ENCODE measurements at places on chromosomes 11 and 22. TPM values are rescaled to one million over a fixed set of nuclear protein-coding genes. Genes with fewer than 3 reads are reported as not detected.

DNA sequence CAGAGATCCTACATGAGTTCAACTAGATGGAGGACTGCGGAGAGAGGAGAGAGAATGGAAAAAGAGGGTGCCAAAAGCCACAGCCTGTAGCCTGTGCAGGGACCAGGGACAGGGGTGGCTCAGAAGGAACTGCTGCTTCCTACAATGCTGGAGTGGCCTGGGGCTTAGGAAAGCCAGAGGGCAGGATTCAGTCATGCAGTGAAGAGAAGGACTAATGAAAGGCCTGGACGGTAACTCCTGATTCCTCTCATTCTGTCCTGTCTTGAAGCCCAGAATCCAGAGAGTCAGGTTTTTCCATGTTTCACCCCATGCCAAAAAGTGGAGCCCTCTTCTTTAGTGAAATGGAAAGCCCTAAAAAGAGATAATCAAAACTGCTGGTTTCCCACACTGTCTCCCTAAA, 48.4 kb upstream of the INCENP start:
- no peak for DNase-seq

GRCh38 chr22:47822422-47822821, 1060.0 kb downstream of the TBC1D22A start:
- DNase-seq: no peak

Gene IRAG1
- total RNA-seq: 0.26 TPM

Gene OR51M1
- total RNA-seq: not detected

Gene NAALAD2
- total RNA-seq: not detected

Gene SMTNL1
- not detected for total RNA-seq

Gene PTPRCAP
- total RNA-seq: 0.51 TPM

GRCh38 chr11:108902027-108902469, 237.2 kb downstream of the DDX10 start:
- DNase-seq: no peak

DNA sequence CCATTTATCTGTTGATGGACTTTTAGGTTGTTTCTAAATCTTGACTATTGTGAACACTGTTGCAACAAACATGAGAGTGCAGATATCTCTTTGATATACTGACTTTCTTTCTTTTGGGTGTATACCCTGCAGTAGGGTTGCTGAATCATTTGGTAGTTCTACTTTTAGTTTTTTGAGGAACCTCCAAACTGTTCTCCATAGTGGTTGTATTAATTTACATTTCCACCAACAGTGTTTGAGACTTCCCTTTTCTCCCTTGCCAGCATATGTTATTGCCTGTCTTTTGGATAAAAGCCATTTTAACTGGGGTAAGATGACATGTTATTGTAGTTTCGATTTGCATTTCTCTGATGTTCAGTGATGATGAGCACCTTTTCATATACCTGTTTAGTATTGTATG, 330.0 kb downstream of the DDX10 start:
- no peak for DNase-seq

DNA sequence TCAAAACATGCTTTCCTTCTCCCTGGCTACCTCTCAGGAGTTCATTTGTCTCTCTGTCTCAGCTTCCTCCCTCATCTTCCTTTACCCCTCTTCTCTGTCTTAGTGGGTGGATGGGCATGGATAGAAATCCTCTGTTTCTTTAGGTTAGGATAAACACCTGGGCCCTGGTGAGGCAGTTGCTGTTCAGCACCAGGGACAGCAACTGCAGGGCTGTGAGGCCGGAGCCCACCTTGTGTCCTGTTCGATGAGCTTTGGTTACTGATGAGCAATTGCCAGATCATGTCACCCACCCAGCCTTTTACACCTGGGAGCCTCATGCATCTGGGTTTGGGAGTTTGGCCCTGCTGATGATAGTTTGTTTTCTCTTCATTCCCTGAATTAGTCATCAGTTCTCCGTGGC, 6.1 kb upstream of the CRYBB3 start:
- no peak for DNase-seq

Gene AQP11
- total RNA-seq: 0.26 TPM

All from bronchial epithelial cell (primary cell).